ENCODE measurements at places on chromosomes 11 and 22.

DNA sequence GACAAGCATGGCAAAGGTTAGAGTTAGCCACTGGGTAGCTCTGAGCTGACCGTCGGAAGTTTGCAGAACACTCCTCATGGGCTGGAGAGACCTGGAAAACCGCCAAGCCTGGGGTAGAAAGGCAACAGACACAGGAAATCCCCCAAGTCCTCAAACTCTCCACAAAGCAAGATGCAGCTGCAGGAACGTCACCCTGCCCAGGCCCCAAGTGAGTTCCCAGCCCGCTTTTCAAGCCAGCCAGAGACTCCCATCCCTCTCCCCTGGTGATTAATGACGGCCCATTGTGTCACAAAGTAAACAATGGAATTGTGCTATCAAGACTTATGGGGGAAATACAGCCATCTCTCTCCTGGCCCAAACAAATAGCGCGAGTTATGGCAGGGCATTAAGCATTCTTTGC lies 633.0 kb downstream of the TBC1D22A start:
- no peak for DNase-seq

DNA sequence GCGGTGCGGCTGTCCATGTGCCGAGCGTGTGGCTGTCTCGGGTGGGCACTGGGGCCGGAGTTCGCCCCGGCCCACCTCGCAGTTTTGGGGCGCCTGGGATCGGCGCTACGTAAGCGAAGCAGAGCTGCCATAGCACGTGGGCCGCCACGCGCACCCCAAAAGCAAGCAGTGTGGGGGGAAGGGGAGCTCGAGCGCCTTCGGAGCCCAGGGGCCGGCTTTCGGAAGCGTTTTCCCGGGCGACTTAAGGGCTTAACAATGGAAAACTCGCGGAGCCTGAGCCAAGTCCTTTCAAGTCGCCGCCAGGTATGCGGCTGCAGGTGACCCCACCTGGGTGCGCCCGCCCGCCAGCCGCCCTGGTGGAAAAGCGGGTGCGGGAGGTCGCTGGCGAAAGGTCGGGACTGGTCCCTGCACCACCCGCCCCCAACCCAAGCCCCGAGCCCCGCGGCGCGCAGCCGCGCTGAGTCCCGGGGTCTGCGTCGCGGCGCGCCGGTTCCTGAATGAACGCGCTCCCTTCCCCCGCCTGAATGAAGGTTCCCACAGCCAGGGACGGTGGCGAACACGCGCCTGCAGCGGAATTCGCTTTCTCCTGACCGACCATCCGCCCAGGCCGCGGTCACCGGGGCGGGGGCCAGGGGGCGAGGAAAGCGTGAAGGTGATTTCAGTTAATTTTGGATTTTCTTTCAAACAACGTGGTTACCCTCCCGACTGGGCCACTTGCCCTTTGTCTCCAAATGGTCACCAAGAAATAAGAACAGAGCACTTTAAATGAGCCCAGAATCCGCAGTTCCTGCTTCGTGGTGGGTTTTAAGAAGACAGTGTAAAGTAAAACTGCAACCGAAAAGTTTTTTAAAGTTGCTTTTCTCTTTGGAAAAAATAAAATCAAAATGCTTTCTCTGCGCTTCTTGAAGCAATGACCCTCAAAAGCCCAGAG lies 2.8 kb upstream of the CCND1 start:
- DNase-seq, result no peak

- DNase-seq, result no peak
These were observed 309.2 kb downstream of the BRD1 start for GRCh38 chr22:49518436-49518970.

DNA sequence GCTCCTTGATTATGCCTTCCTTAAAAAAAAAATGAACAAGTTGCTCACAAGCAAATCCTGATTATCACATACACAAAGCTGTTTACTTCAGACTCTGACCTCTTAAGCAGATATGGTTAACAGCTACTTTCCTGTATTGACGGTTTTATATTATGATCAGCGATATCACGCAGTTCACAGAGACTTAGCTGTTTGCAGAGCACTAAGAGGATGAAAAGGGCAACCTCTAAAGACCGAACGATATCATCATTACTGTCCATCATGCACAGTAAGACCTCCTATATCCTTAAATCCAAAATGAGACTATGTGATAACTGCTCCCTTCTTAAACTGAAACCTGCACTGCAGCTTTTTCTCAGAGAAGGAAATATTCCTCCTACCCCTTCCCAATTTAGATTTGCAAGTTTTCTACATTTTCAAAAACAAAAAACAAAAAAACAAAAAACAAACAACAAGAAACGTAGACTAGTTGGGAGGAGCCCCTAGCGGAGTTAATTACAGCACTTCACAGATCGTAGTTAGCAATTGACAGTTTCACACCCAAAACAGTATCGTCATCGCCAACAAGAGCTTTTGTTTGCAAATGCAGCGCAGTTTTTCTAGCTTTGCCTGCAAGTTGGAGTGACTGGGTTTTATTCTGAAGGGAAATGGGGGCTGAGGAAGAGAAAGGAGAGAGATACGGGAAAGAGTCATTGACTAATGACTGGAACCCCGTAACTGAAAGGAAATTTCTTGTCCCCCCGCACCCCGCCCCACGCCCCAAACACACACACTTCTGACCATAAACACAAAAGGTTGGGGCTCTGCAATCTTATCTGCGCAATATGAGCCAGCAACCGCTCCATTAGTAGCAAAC lies 1.2 kb downstream of the DDX6 start:
- DNase-seq, result no peak

DNA sequence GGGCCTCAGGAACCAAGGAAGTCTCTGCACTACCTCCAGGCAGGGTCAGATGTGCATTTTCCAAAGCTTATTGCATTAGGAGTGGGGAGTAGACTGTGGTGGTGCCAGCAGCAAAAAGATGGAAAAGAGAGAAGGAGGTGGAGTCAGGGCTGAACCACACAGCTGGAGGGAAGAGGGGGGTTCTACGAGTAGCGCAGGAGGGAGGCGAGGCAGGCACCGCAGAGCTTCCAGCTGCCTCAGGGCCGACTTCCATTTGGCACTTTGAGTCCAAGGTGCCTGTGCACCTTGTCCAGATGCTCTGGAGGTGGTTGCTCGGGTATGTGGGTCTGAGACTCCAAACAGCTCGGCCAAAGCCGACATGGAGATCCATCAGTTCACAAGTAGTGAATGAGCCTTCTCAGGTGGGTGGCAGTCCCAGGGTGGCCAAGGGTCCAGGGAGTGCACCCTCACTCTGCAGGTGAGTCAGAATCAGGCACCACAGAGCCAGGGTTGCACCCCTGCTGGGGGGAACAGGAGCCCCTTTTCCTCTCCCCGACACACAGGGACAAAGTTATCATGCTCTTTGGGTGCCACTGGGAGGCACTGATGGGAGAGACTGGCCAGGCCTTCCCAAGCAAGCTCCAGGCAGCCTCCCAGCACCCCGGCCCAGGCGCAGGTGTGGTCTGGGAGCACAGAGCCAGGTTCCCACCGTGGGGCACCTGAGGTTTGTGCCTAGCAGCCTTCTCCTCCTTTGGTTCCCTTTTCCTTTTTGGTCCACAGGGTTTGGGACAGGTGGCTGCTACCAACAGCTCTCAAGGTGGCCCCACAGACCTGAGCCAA lies 30.2 kb downstream of the GGT5 start:
- no peak for DNase-seq

DNA sequence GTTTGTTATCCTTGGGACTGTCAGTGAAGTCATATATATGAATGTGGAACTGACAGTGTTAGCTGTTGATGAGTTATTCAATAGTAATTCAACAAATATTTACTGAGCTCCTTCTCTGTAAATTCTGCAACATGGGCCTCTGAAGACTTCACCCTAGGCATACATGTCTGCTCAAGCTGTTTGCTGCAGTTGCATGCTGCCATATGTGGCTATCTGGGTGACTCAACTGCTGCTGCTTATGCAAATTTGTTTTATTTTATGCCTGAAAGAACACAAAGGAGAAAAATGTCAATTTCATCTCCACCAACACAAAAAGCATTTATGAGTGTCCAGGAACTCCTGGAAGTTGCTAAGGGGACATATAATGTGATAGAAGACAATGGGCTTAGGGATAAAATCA lies 417.6 kb downstream of the AASDHPPT start:
- DNase-seq, result no peak

- DNase-seq, result no peak
These were observed 29.2 kb downstream of the RASSF10 start for GRCh38 chr11:13038366-13038765.

GRCh38 chr11:125921042-125921441 lies 16.7 kb downstream of the DDX25 start:
- no peak for DNase-seq

- no peak for DNase-seq
These were observed 18.0 kb upstream of the CABP2 start for GRCh38 chr11:67541198-67541597.

DNA sequence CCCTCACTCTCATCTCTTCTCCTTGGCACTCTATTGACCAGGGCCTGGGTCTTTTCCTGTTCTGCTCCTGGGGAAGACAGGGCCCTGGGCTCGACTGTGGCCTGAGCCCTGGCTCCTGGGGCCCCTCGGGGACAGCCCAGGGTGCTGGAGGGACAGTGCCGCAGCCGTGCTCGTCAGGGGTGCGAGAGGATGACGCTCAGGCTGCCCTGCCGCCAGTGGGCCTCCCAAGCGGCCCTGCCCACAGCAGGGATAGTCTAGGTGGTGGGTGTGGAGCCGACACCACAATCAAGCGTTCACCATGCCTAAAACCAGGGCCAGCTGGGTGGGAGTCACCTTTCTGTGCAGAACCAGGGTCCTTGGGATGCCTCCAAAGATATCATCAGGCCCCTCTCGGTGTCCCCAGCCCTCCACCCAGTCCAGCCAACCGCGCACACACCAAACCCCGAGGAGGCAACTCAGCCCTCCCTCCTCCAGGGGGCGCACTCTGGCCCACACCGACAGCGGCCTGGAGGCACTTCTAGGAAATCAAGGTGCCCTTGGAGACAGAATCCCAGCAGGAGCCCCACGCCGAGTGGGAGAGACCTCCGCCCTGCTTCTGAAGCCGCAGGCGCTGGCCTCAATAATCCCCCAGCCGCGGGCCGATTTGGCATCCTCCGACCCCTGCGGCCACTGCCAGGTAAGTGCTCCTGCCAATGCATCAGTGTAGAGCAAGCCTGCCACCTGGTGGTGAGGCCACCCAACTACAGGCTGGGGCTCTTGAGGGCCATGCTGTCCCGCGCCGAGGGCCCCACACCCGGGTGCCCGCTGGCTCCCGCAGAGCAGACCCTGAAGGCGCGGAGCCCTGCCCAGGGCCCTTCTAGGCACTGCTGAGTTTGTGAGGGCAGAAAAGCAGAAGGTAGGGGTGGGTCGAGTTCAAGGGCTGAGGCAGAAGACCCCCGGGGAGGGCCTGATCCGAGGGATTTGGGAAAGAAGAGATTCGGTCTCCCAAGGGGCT lies 496.4 kb downstream of the BUD13 start:
- no peak for DNase-seq

DNA sequence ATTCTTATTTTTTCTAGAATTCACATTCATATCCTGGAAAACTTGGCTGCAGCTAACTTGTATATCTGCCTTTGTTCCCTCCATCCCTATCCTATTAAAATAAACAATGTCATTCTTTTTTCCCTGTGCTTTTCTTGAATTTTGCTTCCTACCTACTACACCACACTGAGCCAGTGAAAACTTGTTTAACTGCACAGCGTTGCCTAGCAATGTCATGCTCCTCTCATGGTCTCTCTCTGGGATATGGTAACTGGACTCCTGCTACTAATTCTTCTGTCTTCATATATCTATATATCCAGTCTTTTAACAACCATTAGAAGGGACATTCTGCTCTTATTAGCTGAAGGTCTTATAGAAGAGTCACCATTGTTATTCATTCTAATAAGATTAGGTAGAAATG lies 434.4 kb downstream of the METTL15 start:
- DNase-seq, result no peak

DNA sequence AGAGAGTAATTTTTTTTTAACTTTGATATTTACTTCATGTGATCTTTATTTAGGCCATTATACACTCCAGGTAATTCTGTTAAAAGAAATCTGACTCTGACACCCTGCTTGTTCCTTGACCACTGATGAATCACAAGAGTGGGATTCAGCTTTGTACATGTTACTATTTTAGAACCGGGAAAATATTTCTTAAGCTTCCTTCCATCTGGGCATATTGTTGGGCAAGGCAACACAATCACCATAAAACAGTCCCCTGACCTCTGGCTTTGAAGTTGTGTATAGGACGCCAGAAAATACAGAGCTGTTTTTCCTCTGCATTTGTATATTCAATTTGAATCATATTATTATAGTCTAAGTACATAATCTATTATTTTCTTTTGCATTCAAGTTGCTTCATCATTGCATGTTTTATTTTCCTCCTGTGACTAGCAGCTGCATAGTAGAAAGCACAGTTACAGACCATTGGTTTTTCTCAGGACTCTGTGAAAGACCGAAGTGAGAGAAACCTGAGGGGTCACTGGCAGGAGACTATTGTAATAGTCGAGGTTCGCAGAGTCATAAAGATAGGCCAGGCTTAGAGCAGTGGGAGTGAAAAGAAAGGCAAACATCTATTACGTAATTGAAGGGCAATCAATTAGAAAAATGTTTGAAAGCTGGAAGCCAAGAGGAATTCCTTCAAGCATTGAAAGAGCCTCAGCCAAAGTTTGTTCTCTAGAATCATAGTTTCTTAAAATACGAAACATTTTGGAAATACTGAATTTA lies 51.8 kb upstream of the SLC36A4 start:
- DNase-seq, result no peak

GRCh38 chr11:74476536-74476935 lies 9.2 kb upstream of the KCNE3 start:
- DNase-seq, result no peak

GRCh38 chr22:35589071-35589755 lies 27.9 kb downstream of the MB start:
- no peak for DNase-seq

DNA sequence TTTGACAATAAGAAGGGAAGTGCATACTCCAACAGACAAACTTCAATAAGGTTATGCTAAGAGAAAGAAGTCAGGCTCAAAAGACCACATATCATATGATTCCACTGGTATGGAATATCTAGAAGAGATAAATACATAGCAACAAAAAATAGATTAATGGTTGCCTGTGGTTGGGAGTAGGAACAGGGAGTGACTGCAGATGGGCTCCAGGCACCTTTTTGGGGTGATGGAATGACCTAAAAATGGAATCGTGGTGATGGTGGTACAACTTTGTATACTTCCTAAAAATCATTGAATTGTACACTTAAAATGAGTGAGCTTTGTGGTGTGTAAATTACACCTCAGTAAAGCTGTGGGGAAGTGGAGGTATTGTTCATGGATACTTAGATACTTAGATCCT lies 29.0 kb upstream of the RAG2 start:
- no peak for DNase-seq

Data from cortex of kidney (tissue), 1 donor.